Stimulated activated CD4-positive, alpha-beta T cell treated with anti-CD3 and anti-CD28 coated beads, Interleukin-12 subunit alpha, Interleukin-12 subunit beta, amount 100 ng/mL, for 4 hours (primary cell): ENCODE measurements at places on chromosomes 7 and 10.

DNA sequence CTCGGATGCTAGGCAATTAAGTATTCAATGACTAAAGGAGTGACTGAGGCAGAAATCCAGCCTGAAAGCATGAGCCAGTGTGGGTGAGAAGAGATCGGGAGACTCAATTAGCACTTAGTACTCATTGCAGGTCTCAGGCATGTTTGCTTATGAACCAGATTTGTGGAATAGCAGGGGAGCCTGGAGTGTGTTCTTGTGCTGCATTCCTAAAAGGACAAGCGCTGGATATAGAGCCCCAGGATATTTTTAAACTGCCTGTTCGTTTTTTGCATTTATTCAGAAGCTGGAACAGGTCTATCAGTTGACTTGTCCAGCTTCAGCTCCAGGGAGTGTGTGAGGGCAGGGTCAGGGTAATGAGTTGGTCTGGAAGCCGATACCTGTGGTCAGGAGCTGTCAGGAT is 120.3 kb downstream of the BMPER start:
- no peak for DNase-seq

DNA sequence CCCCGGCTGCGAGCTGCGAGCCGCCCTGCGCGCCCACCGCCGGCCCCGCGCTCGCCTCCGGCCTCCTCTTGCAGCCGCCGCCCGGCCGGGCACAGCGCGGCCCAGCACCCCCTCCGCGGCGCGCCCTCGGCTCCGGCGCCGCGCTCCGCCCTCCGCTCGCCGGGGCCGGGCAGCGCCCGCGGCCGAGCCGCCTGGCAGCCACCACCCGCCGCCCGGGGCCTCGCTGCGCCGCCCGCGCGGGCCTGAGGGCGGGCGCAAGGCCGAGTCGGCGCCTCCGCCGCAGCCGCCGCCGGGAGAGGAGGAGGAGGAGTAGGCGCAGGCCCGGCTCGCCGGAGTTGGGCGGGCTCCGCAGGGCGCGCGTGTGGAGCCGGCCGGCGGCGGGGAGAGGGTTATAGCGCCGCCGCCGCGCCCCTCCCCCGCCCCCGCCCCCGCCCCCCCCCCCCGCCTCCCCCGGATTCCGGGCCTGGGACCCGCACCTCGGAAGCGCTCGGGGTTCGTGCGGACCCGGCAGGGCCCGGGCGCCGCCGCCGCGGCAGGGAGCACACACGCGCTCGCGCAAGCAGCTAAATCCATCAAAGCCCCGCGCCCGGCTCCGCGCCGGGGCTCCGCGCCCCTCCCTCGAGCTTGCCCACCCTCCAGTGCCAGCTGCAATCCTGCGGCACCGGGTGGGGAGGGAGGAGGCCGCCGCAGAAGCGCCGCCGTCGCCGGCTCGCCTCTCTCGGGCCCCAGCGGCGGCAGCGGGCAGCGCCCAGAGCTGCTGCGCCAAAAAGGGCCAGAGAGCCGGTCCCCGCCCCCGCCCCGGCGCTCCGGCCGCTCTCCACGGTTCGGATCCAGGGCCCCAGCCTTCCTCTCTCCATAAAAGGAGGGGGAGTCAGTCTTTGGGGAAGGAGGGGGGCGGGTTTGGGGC is at the start of gene PDGFA:
PDGFA (minus strand) TSS at position 363 of the 907 bp plus-strand sequence. CDS start 845 bp downstream, outside the sequence.
- peak; percentile 32 for DNase-seq

- DNase-seq = no peak
These were observed 22.4 kb upstream of the DMTF1 start for GRCh38 chr7:87129848-87130247.

DNA sequence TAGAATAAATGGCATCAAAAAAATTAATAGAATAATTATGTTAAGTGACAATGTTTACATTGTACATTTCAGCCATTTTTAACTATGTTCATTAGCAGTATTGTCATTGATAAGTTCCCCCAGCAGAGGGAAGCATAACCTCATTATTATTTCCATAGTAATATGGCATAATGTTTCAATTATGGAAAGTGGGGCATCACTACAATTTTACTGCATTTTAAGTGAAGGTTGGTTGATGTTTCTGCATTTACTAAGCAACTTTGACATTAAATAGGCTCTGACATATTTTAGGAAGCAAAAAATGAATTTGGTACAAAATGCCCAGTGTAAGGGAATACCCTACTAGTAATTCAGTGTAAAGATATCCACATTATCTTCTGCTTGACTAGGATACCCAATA is 218.3 kb downstream of the SEMA3A start:
- DNase-seq = no peak

DNA sequence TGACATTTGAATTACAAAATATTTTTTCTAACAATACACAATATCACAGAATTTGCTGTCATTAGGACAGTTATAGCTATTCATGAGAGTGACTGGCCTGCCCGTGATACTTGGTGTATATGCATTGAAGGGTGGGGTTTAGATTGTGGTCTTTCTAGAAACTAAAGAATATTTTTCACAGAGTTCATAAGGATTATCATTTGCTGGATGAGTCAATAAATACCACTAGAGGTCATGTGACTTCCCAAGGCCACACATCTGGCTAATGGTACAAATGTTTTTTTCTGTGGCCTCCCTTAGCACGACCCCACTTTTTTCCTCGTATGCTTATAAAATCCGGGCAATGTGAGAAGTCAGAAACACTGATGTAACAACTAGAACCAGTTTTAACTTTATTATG is 5.2 kb downstream of the OPTN start:
- no peak for DNase-seq

- no peak for DNase-seq
These were observed 47.8 kb upstream of the PPP2R2D start for GRCh38 chr10:131852823-131853609.

- DNase-seq = no peak
These were observed 592.7 kb upstream of the MGMT start for GRCh38 chr10:128874331-128874730.

DNA sequence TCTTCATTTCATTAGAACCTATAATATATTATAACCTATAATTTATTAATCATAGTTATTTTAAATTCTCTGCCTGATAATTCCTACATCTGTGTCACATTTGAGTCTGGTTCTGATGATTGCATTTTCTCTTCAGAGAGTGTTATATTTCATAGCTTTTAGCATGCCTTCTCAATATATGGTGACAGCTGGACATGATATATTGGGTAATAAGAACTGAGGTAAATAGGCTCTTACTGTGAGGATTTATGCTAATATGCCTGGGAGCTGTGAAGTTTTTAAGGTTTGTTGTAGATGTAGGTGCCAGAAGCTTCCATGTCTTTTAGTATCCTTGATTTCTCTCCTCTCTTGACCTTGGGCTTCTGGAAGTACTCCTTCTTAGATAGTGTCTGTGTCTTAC is 325.9 kb upstream of the SEMA3D start:
- DNase-seq = no peak

DNA sequence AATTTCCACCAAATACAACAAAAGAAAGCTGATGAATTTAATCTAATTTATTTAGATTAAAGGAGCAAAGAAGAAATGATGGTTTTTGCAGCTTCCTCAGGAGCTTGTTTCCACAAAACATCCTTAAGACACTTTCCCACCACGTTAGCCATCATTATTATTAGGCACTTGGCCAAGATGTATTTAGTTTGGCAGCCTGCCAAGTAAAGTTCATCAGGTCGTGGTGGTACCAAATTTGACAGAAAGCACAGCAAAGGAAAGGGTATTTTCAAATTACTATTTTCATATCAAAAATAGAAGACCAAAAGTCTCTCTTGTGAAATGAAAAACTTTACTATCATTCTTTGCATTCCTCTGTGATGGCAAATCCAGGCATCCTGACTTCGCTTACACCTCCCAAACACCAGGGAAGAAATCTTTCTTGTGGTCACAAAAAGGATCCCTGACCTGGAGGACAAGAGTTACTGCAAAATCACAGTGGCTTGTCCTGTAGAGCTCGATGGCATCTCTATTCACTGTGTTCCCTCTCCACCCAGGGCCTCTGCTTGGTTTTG is 123.1 kb upstream of the INHBA start:
- DNase-seq = no peak

DNA sequence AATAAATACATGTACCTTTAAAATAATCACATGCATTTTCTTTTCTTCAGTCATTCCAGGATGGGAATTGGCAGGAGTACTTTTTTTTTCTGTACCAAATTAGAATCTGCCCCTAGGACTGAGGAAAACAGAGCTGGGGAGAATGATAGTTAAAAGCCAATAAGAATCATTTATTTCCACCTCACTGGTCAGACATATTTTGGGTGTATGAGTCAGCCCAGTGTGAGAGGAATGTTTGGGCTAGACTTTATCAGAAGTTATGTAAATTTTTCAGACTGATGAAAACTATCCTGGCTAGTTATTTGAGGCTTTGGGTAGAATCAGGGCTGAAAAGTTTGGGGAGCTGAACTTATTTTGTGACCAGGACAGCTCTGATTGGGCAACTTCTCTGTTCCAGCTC is 303.1 kb upstream of the NPSR1 start:
- no peak for DNase-seq

DNA sequence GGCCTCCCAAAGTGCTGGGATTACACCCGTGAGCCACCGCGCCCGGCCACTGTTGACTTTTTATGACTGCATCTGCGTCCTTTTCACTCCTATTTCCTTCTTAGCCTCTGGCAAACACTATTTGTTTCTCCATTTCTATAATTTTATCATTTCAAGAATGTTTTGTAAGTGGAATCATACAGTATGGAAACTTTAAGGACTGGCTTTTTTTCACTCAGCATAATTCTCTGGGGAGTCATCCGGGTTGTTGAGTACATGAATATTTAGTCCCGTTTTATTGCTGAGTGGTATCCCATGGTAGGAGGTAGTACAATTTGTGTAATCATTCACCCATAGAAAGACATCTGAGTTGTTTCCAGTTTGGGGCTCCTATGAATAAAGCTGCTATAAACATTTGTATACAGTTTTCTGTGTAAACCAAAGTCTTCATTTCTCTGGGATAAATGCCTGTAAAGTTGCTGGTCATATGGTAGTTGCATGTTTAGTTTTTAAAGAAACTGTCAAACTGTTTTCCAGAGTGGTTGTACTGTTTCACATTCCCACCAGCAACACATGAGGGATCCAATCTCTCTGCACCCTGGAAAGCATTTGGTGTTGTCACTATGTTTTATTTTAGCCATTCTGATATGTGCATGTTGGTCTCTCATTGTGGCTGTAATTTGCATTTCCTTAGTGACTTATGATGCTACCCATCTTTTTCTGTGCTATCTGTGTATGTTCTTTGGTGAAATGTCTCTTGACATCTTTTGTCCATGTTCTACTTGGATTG is 139.6 kb upstream of the EEPD1 start:
- no peak for DNase-seq

DNA sequence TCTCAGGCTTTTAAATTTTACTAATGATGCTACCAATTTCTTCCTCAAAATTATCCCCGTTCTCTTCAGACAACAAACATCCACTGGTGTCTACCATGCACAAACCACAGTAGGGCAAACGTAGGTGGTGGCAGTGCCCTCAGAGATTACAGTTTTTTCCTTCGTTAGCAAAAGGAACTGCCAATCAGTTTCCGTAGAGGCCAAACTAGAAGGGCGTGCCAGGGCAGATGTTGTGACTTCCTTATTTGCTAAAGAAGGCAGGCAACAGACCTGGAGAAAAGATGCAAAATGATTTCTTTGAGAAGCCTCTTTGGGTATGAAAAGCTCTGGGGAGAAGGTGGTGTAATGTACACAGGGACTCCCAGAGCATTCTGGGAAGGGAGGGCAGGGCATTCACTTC is 7.6 kb upstream of the FAM180A start:
- no peak for DNase-seq

- DNase-seq = no peak
These were observed 15.6 kb downstream of the HIBADH start for GRCh38 chr7:27647046-27647445.

- no peak for DNase-seq
These were observed 172.7 kb downstream of the NEURL1 start for GRCh38 chr10:103666087-103666761.

GRCh38 chr7:125112850-125113249 is 183.2 kb upstream of the POT1 start:
- no peak for DNase-seq

GRCh38 chr10:124106241-124106879 is 13.0 kb upstream of the CHST15 start:
- no peak for DNase-seq

DNA sequence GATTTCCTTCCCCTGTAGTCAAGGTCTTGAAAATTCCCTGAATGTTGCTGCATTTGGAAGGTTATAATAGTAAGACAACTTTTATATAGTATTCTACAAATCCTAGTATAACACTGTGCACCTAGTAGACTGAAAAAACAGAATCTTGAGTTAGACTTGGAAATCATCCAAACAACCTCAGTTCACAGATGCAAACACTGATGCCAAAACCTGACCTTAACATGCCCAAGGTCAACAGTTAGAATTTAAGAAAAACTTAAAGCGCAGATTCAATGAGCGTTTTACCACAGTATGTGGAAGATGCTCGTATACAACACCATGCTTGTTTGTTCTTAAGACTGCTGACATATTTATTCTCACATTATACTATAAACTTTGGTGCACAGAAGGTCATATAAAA is 3.0 kb downstream of the PIP4K2A start:
- no peak for DNase-seq

- no peak for DNase-seq
These were observed 312.5 kb upstream of the SEMA3C start for GRCh38 chr7:81231301-81231838.

GRCh38 chr7:24888653-24889052 is 91.3 kb downstream of the OSBPL3 start:
- DNase-seq = no peak

GRCh38 chr10:72275351-72276012 is 1.8 kb downstream of the DDIT4 start:
- DNase-seq = no peak

DNA sequence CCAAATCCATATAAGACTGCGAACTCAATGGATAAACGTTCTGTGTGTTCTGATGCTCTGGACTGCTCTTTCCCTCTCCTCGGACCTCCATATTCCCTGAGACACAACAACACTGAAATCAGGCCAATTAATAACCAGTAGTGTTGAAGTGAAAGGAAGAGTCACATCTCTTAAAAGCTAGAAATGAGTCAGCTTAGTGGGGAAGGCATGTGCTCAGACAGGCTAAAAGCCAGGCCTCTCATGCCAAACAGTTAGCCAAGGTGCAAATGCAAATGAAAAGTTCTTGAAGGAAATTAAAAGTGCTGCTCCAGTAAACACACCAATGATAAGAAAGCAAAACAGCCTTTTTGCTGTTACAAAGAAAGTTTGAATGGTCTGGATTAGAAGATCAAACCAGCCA is 29.3 kb downstream of the TNS3 start:
- no peak for DNase-seq

- no peak for DNase-seq
These were observed 19.7 kb downstream of the RPS24 start for GRCh38 chr10:78053211-78053868.

GRCh38 chr7:115937960-115938359 is 92.6 kb downstream of the TFEC start:
- DNase-seq = no peak
